ENCODE measurements at places on chromosomes 7 and 10.

GRCh38 chr10:89782470-89782869 lies 81.1 kb downstream of the KIF20B start:
- DNase-seq = no peak

- DNase-seq = no peak
Measured at GRCh38 chr7:29987083-29987482, 2.5 kb downstream of the SCRN1 start.

- DNase-seq = no peak
Measured at GRCh38 chr10:105559333-105560097, 918.4 kb downstream of the SORCS3 start.

DNA sequence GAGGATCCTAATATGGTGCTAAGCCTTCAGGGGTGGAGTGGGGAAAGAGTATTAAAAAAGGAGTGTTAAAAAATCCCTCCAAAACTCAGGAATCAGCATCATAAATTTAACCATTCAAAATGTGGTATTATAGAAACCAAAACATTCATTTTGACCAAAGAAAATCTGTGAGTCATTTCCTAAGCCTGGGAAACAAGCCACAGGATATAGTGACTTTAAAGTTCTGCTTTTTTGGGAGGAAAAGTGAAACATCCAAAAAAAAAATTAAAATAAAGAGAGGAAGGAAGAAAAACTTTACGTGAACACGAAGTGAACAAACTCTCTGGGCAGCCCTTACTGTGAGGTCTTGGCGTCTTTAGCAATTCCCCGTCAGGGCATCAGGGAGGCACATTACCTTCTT lies 74.0 kb upstream of the GSDME start:
- no peak for DNase-seq

DNA sequence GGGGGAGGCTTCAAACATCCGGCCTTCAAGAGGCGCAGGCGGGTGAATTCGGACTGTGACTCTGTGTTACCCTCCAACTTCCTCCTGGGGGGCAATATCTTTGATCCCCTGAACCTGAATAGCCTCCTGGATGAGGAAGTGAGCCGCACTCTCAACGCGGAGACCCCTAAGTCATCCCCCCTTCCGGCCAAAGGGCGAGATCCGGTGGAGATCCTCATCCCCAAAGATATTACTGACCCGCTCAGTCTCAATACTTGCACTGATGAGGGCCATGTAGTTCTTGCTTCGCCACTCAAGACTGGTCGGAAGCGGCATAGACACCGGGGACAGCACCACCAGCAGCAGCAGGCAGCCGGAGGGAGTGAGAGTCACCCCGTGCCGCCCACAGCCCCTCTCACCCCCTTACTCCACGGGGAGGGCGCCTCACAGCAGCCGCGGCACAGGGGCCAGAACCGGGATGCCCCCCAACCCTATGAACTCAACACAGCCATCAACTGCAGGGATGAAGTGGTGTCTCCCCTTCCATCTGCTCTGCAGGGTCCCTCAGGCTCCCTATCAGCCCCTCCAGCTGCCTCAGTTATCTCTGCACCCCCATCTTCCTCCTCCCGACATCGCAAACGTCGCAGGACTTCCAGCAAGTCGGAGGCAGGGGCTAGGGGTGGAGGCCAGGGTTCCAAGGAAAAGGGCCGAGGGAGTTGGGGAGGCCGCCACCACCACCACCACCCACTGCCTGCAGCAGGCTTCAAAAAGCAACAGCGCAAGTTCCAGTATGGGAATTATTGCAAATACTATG lies 1.1 kb downstream of the MEPCE start:
- DNase-seq = no peak

GRCh38 chr7:99628471-99629465 lies 12.0 kb downstream of the ZSCAN25 start:
- no peak for DNase-seq

- no peak for DNase-seq
Measured at GRCh38 chr7:100493476-100494264, 9.9 kb downstream of the NYAP1 start.

DNA sequence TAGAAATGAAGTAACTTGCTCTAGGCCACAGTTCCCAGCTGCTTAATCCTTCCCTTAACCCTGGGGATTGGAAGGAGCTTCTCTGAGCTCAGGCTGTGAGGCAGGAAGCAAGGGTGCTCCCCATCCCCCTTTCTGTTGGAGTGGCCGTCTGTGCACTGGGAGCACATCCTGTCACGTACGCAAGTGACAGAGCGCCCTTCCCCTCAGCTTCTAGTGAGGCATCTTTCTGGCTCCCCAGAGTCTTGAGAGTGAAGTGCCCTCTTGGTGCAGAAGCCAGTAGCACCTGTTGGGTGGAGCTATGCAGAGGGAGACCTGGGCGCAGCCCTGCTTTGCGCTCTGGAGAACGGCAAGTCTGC lies 47.8 kb downstream of the SHH start:
- no peak for DNase-seq

DNA sequence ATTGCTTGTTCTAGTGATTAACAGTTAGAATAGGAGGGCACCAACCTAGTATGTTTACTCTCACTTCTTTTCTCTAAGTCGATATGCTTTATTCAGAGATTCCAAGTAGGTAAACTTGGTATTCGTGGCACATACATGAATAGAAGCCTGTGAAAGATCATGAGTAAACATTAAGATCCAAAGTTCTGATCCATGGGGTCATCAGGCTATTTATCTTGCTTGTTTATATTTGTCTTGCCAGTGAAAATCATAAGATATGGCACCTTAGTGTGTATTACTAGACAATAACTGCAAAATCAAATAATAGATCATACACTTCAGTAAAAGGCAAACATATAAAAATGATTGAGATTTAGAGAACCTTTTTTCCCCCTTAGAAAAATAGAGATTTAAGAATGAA lies 56.5 kb upstream of the LHFPL3 start:
- DNase-seq = no peak

DNA sequence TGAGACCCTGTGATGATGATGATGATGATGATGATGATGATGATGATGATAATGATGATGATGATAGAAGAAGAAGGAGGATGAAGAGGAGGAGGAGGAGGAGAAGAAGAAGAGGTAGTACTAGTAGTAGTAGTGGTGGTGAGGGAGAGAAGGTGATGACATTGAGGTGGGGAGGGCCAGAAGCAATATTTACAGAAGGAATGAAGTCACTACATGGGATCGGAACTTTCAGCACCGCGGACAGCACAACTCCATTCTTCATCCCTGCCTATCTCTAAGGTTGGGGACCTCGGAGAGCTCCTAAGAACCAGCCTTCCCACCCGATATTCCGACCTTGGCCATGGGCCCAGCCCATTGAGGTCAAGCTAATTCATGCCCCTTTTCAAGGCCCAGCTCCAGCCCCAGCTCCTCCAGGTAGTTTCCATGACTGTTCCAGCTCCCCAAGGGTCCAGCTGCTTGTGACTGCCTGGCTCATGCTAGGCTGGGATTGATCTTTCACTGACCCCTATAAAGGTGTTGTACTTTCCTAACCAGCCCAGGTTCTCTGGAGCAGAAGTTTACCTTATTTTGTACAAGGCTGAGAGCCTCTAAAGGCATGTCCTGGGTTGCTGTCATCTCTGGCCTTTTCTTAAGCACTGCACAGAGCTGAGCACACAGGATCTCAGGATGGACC lies 10.3 kb downstream of the CRHR2 start:
- DNase-seq = no peak

DNA sequence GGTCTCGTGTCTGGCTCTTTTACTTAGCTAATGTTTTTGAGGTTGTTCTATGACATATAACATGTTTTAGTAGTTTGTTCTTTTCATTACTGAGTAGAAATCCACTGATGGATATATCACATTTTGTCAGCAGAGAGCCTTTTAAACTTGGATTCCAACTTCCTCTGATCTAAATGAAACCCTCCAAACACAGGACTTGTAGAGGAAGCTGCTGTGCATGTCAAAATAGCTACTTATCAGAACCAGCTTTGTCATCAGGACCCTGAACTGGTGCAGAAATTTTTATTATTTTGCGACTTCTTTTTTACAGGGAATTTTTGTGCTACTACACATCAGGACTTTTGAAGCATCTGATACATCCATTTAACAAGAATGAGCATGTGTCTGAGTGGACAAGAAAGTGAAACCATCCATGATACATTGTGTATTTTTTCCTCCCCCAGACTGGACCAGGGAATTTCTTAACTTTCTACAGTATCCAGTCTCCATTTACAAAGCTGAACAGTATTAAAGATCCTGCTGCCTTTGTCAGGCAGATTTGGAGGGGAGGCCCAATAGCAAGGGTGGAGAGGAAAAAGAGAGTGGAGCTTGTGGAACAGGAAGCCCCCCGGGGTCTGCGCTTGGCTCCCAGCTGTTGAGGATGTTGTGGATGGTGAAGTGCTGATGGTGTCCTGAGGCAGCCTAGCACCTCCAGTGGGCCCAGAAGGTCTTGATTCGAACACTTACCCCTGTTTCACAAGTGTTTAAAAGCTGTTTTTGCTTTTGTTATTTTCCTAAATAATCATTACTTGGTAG lies 29.3 kb upstream of the MTPAP start:
- DNase-seq = no peak

DNA sequence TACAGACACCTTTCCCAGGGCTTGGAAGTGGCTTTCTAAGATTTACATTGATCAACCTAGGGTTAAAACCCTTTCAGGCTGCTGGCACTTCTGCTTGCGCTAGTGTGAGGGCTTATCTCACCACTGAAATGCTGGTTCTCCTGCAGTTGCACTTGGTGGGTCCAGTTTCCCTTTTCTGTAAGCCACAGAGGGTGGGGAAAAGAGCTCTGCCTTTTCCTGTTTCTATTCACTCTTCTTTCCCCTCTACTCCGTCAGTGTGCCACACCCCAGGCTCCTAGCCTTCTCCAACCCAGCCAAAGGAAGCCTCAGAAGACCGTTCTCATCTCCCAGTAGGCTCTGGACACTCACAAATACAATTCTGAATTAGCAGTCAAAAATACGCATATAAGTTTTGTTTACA lies 19.0 kb upstream of the CAPZA2 start:
- no peak for DNase-seq

GRCh38 chr10:100733329-100733728 lies 12.1 kb upstream of the PAX2 start:
- DNase-seq = no peak

GRCh38 chr10:62744136-62744535 lies 60.4 kb upstream of the ADO start:
- no peak for DNase-seq

DNA sequence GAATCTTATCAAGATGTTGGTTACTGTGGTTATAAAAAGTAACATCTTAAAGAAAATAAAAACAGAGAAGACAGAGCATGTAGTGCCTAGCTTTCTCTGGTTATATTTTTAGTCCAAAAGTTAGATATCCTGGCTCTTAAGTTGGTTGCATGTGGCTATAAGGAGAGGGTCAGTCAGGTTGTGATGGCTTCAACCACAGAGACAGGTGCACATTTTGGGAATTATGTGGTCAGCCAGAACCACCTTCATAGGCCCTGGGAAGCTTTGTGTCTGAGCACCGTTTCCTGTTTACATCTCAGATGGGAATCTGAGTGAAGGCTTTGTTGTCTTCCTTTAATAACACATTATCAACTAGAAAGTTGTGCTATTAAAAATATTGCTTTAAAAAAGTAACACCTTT lies 265.1 kb upstream of the IGFBP3 start:
- no peak for DNase-seq

- no peak for DNase-seq
Measured at GRCh38 chr10:20709708-20710107, 187.4 kb downstream of the NEBL start.

GRCh38 chr7:128200376-128200775 lies 40.7 kb upstream of the LEP start:
- no peak for DNase-seq

GRCh38 chr10:67280405-67280804 lies 354.6 kb downstream of the LRRTM3 start:
- DNase-seq = no peak

GRCh38 chr10:621513-621912 lies 68.0 kb downstream of the DIP2C start:
- no peak for DNase-seq

GRCh38 chr10:95236068-95236903 lies 42.2 kb downstream of the ACSM6 start:
- DNase-seq = peak; percentile 90

Measured in GM12864 (cell line).